Stimulated activated CD8-positive, alpha-beta memory T cell treated with anti-CD3 and anti-CD28 coated beads, Interleukin-4, amount 100 ng/mL, for 4 hours (primary cell): ENCODE measurements at places on chromosomes 3 and 15.

DNA sequence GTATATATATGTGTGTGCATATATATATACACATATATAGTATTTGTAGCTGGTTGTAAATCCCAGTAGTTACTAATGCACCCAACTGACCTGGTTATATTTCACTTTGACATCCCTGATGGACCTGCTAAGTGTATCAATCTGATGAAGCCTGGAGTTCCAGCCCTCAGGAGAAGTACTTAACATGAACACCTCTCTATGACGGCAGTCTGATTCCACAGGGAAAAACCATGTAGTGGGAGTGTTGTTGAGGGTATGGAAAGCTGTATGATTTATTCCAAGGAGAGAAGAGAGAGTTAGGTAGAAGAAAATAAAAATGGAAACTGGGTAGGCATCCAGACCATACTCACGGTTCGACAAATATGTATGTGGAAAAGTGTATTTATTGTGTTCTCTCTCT, 531.2 kb upstream of the SEMA6D start:
- DNase-seq: no peak

- no peak for DNase-seq
Measured at GRCh38 chr15:48072941-48073340, 47.8 kb upstream of the SLC24A5 start.

DNA sequence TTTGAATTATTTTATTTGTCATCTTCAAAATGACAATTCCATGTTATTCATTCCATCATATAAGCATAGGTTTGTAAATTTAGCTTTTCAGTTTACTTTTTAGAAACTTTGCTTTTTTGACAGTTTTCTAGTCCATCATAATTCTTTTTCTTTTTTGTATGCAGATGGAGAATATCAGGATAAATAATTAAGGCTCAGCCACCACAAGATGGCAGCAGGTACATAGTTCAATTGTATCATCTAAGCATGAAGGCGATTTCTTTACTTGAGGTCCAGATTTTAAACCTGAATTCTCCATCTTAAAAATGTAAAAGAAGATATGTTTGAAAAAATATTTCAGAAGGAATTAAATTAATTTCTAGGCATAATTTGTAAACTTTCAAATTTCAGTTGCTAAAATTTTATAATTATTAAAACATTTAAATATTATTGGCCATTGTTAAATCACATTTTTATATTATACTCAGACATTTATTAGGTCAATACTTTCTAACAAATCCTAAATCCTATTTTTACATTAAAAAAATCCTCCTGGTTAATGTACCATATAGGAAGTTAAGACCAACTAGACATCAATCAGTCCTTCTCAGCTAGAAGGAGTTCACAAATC, 15.1 kb downstream of the PLSCR5 start:
- DNase-seq: no peak

DNA sequence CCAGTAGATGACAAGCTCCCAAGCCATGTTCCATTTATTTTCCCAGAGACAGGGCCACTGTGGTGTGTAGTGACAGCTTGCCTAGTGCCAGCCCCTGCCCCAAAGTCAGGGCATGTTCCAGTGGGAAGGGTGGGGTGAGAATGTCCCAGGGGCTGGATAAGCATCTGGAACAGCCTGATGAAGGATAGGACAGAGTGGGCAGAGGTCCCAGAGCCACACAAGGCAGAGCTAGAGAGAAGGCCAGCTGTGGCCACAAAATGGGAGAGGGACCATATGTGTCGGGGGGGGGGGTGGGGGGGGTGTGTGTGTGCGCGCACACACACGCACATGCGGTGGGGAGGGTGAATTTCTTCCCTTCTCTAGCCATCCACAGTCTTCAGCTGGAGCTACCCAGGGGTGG, 27.0 kb upstream of the TSPAN3 start:
- DNase-seq: no peak

- no peak for DNase-seq
Measured at GRCh38 chr3:103499132-103499900, 1064.5 kb downstream of the ZPLD1 start.

DNA sequence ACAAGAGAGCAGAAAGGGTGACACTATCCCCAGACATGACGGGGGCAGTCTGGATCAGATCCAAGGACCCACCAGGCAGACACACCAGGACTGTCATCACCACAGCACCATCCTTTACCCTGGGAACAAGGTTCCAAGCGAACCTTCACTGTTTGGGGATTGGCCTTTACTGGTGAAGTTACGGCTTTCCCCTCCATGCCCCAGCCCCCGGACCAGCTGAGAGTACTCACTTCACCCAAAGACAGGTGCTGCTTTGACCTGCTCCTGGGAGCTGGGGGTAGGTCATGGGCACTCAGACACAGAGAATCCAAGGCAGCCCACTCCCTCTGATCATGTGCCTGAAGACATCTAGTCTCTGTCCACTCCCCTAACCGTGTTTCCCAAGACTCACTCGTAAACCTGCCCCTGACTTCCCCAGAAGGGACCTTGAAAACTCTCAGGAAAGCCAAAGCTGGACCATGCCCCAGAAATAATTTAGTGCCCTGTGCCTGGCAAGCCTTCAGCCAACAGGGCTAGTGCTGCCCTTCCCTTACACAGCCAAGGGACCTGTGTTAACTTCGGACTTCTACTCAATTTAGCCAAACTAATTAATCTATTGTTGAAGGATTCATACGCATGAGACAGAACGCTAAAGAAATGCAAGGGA, 2.8 kb downstream of the RRP9 start:
- no peak for DNase-seq

DNA sequence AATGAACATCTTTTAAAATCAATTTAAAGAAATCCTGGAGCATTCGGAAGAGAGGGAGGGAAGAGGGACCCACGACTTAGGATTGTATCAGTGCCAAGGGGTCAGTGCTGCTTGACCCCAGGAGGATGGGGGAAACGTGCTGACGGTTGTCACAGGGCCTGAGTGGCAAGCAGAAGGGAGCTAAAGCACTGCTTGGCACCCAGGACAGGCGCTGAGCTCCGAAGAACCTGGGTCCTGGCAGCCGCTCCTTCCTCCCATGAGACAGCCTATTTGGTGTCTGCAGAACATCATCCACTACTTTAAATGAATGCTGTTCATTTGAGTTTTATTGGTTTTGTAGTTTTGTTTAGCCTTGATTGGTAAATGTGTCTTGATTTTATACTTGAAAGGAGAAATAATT, 54.5 kb downstream of the RGMA start:
- no peak for DNase-seq

- DNase-seq: no peak
Measured at GRCh38 chr3:86788371-86788770, 202.6 kb downstream of the VGLL3 start.

DNA sequence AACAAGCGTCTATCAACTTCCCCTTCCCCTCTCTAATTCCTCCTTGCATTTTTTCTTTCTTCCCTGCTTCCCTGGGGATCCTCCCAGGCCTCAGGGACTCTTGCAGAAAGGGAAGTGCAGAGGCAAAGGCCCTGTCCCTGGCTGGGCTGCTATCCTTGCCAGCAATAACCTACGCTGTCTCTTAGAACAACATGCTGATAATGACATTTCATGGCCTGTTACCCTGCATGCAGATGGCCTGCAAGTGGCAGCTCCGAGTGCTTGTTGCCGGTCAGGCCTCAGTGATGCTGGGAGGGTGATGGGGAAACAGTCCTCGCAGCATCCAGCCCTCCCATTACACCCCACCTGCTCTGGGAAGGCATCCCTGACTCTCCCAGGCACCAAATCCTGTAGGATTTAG, 167.6 kb downstream of the RAB11A start:
- no peak for DNase-seq

DNA sequence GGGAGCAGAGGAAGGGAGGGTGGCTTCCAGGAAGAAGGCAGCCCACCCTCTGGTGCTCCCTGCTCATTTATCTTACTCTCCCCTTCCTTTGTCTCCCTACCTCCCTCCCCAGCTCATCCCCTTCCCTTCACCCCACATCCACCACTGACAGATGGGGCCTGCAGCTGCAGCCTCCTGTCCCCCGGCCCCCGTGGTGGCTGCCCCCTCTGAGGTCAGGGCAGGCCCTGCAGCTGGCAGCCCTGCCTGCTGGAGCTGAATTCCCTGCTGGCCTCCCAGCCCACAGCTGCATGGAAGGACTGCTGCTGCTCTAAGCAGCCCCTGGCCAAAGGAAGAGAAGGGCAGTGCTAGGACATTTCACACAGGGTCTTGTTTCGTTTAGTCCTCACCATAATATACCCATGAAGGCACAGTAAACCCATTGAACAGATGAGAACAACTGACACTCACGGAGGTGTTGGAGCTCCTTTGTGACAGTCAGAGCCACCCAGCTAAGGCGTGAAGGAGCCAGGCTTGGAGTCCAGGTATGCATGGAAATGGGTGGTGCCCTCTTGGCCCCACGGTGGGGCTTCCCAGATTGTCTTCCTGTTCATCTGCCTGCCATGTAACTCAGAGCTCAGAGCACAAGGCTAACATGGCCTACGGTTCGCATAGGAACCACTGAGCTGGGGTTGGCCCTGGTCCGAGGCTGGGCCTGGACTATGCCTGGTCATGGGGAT, 121.7 kb upstream of the PRR20G start:
- no peak for DNase-seq

GRCh38 chr3:151568184-151568583, 107.3 kb upstream of the IGSF10 start:
- no peak for DNase-seq

DNA sequence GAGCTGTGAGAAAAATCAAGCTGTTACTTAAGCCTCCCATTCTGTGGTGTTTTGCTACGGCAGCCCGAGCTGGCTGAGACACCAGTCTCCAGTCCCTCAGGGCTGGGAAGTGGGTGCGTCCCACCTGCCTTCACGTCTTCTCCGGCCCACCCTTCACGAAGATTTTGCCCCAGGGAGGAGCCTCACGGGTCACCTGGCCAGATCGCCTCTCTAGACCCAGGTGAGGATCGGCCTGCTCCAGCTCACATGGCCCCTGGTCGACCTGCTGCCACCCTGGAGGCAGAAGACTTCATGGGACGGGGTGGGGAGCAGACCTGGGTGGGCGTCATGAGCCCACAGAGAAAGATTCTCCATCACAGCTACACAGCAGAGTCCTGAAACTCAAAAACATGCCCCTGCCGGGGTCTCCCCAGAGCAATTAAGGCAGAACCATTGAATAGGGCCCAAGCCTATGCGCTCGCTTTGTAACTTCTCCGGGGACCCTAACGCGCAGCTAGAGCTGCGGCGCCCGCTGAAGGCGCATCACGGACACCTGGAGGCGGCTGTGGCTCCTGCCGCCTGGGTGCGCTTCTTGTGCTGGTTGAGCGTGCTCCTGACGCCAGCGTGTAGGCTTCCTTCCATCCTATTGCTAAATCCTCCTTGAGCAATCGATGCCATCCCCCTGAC, 92.6 kb upstream of the ALDH1A3 start:
- no peak for DNase-seq

- DNase-seq: no peak
Measured at GRCh38 chr3:23258110-23258509, 55.0 kb downstream of the UBE2E2 start.

DNA sequence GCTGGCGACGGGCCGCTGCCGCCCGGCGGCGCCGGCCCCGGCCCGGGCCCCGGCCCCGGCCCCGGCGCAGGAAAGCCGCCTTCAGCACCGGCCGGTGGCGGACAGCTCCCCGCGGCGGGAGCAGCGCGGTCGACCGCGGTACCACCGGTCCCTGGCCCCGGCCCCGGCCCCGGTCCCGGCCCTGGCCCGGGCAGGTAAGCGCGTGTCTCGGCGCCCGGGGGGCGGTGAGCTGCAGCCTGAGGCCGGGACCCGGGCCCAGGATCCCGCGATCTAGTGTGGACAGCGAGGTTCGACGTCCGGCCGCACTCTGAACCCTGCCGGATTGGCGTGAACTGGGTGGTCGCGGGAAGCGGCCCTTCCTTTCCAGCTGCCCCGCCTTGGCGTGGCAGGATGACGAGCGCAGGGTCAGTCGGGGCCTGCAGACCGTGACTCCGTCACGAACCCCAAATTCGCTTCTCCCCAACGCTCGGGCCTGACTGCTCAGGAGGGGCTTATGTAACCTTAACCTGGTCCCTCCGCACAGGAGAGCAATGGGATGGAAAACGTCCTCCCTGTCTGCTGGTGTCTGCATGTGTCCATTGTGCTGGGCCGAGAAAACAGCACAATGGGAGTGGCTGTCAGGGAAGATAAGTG, 472 bp downstream of the BSN start:
- DNase-seq: no peak

GRCh38 chr3:180624714-180625113, 22.8 kb downstream of the TTC14 start:
- DNase-seq: no peak

- no peak for DNase-seq
Measured at GRCh38 chr3:104907507-104907906, 459.2 kb upstream of the ALCAM start.

DNA sequence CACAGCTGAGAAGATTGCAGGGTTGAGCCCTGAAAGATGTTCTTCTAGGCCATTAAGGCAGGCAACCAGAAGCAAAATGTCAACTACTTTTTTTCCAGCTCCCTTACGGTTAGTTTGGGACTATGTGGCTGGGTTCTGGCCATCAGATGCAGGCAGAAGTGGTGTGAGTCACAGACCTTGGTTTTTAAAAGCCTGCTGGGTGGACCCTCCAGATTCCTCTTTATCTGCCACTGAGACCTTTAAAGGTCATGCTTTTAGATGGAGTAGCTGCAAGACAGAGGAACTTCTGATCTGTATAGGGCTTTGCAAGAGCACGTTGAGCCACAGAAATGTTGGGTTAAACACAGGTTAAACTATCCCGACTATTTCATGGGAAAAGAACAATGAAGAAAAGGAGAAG, 102.9 kb downstream of the CHST2 start:
- DNase-seq: no peak

- no peak for DNase-seq
Measured at GRCh38 chr3:69777582-69777967, 38.3 kb downstream of the MITF start.

GRCh38 chr3:23094412-23094811, 108.7 kb upstream of the UBE2E2 start:
- DNase-seq: no peak

GRCh38 chr3:12966847-12967605, 106.2 kb downstream of the IQSEC1 start:
- no peak for DNase-seq

DNA sequence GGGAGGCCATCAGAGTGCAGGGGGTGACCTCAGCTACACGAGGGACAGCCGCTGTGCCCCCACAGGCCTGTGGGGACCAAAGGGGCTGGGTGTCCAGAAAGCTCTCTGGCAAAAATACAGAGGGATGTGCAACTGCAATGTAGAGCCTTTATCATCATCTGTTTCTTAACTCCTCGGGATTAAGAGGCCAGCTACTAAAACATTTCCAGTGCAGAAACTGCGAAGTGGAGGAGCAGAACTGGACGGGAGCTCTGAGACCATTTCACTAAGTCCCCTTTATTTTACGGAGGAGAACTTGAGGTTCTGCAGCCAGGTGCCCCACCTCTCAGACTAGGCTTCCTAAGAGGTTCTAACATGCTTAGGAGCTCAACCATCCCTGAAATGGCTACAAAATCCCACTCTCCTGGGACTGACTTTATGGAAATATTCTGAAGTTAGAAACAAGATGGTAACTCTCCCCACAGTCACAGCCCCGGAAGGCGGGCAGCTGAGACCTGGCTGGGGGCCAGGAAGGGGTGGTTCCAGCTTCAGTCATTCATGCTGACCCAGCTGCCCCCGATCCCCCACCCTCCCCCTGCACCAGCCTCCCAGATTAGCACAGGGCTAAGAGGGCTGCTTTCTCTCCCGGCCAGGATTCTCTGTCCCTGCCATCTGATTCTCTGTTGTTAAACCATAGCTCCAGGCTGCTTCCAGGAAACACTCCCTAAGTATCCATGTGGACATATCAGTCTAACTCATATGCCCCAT, 40.3 kb downstream of the UMPS start:
- no peak for DNase-seq

GRCh38 chr15:67899596-67900283, 59.9 kb upstream of the RNU6-1 start:
- no peak for DNase-seq
